ENCODE measurements at places on chromosomes 13 and 19.

- no peak for DNase-seq
Observed at GRCh38 chr13:37995092-37995491, 125.5 kb upstream of the TRPC4 start.

DNA sequence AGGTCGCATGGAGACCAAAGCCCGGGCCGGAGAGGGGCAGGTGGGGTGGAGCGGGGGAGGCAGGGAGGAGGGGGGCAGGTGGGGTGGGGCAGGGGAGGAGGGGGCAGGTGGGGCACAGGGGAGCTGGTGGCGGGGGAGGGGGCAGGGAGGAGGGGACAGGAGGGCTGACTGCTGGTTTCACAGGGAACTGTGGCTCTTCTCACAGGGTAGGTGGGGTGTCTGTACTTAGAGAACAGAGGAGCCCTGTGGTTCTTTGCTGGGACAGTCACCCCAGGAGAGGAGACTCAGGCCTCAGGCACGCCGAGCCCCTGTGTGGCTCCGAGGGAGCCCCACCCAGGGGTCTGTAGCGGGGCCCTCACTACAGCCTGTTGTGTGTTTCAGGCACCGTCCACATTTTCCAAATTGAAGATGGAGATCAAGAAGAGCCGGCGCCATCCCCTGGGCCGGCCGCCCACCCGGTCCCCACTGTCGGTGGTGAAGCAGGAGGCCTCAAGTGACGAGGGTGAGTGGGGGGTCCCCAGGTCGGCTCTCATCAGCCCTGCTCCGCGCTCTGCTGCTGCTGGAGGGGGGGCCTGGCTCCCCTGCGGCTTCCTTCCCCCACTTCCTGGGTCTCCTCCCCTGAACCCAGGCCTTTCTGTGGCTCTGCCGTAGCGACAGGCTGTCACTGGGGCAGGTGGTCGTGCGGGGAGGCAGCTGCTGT, 162.7 kb downstream of the KDM4B start:
- no peak for DNase-seq

GRCh38 chr13:22801402-22802003, 379.3 kb upstream of the SGCG start:
- DNase-seq: no peak

DNA sequence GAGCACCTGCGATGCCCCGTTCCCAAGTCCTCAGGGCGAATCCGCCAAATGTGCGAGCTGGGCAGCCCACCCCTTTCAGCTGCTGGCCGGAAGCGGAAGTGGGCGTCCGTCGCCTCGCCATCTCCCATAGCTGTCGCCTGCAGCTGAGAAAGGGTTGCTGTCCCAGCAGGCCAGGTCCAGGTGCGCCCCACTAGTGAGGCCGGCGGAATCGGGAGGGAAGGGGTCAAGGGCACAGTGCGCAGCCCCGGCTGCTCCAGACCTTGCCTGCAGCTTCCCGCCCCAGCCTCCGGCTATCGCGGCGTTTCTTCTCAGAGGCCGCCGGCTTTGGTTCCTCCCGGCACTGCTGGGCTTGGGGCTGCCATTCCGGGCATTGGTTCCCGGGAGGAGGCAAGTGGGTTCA, at the start of gene ZNF177:
Gene ZNF177, plus strand, starts transcription at position 109 of the 400 bp plus-strand sequence. CDS start 15,299 bp downstream, outside the sequence.
- no peak for DNase-seq

- DNase-seq: no peak
Observed at GRCh38 chr19:5261156-5261890, 79.3 kb downstream of the PTPRS start.
